ENCODE measurements at places on chromosomes 11 and 22.

GRCh38 chr11:105357764-105358163, 218.2 kb upstream of the CARD18 start:
- no peak for DNase-seq

GRCh38 chr11:76347466-76347865, 33.5 kb downstream of the THAP12 start:
- no peak for DNase-seq

- no peak for DNase-seq
These were observed 51.2 kb downstream of the PDE2A start for GRCh38 chr11:72623052-72623451.

DNA sequence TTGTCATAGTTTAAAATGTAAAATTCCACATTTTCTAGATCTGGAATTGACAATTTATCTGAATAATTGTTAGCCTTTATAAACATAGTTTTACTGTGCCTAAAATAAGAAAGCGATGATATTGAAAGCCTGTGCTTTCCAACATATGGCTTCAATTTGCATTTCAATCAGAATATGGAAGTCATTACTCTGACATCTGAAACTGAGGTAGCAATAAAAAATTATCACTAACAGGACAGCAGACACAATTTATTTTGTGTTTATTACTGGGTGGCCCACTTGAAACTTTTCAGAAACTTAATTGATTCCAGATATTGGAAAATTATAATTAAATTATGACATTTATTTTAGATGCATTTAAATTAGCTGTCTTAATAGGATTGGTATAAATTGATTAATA, 78.5 kb downstream of the TMEM135 start:
- no peak for DNase-seq

DNA sequence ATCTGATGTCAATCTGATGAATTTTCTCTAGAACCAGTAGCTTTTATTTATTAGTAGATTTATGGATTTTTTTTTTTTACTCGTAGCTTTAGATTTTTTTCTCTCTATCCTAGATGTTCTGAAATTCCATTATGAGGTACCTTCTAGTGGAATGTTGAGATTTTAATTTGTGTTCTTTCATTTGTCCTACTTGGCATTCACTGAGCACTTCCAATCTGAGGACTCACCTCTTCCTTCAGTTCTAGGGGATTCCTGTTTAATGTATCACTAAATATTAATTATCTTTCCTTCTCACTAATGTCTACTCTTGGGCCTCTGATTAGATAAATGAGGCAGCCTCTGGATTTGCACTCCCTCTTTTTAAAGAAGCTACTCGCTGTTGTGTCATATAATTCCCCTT, 40.2 kb upstream of the WNT7B start:
- DNase-seq = no peak

DNA sequence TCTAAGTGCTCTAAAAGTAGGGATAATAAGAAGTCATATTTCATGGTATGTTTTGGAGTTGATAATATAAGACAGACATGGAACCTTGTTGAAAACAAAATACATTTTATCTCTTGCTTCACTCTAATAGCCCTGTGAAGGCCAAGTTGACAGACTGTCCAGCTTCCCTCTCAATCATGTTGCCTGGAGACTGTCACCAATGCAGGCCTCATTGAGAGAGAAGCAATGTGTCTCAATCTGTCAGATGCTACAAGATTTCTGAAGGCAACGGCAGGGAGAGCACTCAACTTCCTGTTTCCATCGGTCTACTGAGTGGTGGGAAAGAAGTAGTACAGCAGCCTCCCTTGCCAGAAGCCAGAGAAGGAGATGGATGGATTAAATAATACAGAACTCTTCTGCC, 23.6 kb upstream of the FJX1 start:
- DNase-seq = no peak

DNA sequence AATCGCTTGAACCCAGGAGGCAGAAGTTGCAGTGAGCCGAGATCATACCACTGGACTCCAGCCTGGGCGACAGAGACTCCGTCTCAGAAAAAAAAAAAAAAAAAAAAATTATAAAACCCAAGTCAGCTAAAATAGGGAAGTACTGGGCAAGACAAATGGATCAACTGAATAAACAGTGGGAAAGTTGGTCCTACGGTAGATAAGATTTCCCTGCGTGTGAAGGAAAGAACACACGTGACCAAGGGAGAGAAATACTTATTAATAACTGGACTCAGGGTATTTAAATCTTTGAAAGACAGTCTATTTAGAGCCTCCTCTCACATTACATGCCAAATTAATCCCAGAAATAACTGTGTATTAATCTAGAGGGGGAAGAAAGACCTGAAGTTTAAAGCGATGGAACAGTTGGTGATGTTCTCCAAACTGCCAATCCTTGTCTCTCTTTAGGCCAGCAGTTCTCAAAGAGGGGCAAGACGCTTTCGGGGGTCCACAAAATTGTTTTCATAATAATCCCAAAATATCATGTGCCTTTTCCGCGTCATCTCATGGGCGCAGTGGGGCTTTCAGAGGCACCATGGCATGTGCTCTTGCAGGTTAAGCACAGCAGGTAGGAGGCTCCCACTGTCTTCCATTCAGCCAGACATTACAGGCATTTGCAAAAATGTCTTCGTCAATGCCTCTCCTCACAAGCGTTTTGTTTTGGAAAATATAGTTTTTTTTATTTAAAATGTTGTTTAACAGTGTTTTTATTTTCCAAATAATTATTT, 6.6 kb downstream of the RTL6 start:
- DNase-seq = no peak

GRCh38 chr22:22720724-22721261, 76.4 kb downstream of the GGTLC2 start:
- no peak for DNase-seq

DNA sequence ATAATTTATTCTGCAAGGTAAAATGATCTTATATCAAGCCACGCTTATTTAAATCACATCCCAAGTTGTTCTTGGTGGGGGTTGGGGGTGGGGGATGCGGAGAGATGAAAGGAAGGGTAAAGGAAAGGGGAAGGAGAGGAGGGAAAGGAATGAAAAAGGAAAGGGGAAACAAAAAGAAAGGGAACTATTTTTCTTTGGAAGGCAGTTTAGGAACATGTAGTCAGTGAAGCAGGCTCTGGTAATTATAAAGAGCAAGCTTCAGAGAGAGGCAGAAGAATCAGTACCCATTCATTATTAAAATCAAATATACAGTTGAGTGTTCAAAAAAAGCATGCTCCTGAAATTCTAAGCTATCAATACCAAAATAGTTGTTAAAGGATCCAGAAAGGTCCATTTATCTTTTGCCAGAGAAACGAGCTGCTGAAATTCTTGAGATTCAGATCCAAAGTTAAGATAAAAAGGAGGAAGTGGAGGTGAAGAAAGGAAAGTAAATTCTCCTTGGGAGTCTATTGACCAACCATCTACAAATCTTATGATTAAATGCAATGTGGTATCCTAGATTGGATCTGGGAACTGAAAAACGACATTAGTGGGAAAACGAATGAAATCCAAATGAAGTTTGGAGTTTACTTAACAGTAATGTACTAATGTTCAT, 107.4 kb downstream of the SGSM3 start:
- DNase-seq = no peak

DNA sequence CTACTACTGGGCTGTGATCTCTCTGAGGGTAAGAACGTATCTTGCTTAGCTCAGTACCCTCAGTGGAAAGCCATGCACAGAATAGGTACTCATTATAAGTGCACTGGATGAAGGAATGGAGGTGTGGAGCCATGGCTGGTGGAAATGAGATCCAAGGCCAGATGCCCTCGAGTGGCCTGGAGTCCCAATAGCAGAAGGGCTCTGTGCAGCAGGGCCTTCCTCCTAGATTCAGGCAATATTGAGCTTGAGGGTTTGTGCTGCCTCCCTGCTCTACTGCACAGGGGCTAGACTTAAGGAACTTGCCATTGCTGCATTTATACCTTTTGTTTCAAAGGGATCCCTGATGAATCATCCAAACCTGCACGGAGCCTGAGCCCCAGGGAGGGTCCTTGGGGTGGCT, 33.6 kb upstream of the TUB start:
- DNase-seq = no peak

DNA sequence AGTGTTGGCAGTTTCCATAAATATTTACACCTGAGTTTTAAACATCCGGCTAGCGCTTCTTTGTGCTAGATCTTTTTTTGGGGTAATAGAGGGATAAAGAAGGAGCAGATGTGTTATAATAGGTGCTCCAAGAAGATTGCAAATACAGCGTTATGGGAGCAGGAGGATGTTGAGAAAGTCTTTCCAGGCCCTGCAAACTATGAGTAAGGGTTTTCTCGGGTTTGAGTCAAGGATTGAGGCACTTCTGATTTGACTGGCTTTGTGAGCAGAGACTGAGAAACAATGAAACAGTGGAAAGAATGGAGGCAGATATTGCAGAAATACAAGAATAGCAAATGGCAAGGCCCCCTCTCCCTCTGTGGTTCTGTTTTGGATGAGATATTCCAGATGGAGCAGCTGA, 155.0 kb upstream of the TIMP3 start:
- DNase-seq = no peak

DNA sequence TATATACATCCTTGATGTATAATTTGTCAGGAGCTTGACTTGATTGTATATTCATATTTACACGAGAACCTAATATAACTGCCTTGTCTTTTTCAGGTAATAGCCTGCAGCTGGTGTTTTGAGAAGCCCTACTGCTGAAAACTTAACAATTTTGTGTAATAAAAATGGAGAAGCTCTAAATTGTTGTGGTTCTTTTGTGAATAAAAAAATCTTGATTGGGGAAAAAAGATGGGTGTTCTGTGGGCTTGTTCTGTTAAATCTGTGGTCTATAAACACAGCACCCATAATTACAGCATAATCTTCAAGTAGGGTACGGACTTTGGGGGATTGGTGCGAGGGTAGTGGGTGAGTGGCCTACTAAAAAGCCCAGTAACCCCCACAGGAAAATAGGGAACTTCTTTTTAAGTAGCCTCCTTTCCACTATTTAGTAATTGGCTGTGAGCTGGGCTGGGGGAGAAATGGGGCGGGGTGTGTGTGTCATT, 7.5 kb downstream of the MALAT1 start:
- DNase-seq = no peak

GRCh38 chr11:15101072-15101709, 13.5 kb upstream of the INSC start:
- peak; percentile 82 for DNase-seq

- peak; percentile 60 for DNase-seq
These were observed 9.7 kb upstream of the RCN1 start for GRCh38 chr11:32081129-32081641.

DNA sequence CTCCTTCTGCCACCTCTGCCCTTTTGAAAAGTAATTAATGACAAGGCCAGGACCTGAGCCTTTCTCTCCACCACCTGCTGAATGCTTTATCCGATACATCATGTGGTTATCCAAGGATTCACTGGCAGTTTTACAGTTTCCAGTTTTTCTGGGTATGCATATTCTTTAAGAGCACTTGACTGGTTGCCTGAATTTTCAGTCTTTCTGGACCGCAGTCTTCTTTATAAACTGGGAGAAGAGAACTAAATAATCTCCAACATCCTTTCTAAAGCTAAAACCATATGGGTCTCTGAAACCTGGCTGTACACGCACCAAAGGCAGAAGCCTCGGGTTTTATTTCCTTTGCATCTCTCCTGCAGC, 65.1 kb downstream of the BTG4 start:
- DNase-seq = no peak

- no peak for DNase-seq
These were observed 43.0 kb downstream of the MMP20 start for GRCh38 chr11:102582140-102582539.

GRCh38 chr11:117170210-117170609, 8.3 kb upstream of the SIDT2 start:
- DNase-seq = no peak

- no peak for DNase-seq
These were observed 110.3 kb downstream of the DSCAML1 start for GRCh38 chr11:117686711-117687110.

- peak; percentile 23 for DNase-seq
These were observed 4.9 kb downstream of the KCNQ1 start for GRCh38 chr11:2449548-2450320.

- DNase-seq = no peak
These were observed 7.9 kb upstream of the IGLL5 start for GRCh38 chr22:22879675-22880155.

DNA sequence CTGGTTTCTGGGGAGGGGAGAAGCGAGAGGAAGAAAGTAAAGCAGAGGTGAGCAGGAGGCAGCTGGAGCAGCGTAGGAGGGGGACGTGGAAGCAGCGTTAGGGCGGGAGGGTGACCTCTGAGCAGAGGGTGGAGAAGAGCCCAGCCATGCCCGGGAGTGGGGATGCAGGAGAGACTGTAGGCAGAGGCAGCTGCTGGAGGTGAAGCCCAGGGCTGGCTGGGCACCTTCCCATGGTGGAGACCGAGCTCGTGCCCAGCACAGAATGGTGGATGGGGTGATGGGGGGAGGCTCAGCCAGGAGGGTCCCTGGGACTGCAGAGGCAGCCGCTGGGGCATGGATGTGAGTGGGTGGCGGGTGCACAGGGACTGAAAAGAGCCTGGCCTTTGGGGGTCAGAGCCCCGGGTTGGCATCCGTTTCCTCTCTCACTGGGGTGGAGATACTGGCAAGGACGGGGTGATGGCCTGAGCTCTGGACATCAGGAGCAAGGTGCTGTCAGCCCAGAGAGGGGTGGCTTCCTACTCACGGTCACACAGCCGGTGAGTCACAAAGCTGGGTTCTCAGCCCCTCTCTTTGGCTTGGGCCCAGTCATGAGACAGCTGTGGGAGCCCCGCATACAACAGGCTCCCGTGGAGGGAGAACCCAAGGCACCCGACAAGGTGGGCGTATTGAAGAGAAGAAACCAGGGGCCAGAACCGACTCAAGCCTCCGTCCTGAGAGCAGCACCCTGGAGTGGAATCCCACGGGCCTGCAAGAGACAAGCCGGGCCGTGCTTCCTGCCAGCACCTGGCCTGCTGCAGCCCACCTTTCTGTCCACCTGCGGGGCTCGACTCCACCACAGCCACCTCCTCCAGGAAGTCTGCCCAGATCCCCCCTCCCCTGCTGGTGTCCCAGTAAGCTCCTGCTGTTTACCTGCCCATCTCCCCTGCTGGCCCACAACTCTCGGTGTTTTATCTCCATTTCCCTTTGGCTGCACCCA, 45.8 kb upstream of the FGF3 start:
- no peak for DNase-seq

GRCh38 chr11:14454861-14455632, 44.6 kb downstream of the COPB1 start:
- peak; percentile 31 for DNase-seq

- no peak for DNase-seq
These were observed 62.7 kb downstream of the ISX start for GRCh38 chr22:35128637-35129036.

DNA sequence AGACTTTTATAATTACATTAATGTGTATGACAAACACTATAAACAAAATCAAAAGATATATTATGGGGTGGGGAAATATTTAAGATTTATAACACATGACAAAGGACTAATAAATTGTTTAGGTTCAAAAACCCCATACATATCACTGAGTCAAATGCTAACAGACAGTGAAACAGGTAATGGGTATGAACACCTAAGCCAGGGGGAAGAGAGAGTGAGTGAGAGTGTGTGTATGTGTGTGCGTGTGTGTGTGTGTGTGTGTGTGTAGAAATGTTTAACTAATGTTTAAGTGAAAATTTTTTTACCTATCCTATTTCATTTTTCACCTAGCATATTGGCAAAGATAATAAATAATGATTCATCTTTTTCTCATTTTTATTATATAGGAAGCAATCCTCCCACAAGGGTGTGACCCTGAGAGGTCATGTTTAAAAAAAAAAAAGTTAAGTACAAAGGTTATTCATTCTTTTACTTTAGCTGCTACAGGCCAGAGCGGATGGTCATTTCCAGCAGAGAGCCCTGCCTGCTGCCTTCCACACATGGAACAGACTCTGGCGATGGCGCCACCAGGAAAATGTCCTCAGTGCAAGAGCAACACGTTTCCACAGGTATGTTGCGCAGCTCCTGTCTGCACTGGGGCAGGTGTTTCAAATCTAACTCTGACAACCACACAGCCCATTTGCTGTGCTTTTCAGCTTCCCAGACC, 72.9 kb downstream of the PISD start:
- DNase-seq = no peak

Data from AG08395 (cell line).